ENCODE measurements at places on chromosomes 16 and 17.

DNA sequence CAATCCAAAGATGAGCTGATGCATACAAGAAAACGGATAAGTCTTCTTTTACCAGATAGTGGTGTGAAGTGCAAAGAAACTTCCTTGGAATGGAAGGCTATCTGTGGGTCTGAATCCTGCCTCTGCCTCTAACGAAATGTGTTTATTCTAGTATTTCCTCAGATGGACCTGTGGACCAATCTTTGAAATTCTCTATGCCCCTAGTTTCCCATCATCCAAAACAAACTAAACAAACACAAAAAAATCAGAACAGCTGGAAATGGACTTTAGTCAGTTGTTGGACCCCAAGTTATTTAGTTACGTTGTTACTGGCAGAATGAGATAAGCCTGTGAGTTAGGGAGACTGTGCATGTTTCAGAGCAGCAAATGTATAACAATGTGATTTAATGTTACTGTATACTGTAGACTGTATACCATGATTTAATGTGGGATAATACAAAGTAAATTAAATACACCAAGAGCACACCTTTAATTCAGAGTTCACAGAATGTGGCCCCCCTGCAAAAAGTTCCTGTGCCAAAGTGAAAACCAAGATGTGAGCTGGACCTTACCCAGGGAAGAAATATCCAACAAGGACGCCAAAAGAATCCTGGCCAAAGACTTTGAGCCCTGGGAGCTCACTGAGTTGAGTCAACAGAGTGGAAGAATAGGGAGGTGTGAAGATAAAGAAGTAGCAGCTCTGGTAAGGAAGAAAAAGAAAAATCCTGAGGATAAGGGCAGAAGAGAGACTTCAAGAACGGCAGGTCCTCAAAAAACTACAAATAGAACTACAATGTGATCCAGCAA lies 255.2 kb downstream of the CNTNAP4 start:
- DNase-seq, result no peak

DNA sequence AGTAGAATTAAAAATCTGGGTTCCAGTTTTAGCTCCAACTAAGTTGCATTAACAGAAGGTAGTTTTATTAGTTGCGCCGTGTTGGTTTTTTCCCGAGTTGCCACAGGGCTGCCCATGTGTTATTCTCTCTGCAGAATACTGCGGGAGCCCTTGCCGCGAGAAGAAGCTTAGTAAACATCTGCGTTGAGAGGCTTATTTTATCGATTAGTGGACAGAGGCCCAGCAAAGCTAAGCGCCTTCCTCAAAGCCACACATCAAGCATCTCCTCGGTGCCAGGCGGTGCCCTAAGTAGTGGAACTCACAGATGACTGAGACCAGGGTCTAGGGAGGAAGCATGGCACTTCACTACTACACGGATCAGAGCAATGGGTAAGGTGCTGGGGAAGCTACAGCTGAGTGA lies 212.3 kb upstream of the IRX5 start:
- DNase-seq, result no peak

GRCh38 chr16:82358606-82359221 lies 188.7 kb upstream of the MPHOSPH6 start:
- DNase-seq, result no peak

DNA sequence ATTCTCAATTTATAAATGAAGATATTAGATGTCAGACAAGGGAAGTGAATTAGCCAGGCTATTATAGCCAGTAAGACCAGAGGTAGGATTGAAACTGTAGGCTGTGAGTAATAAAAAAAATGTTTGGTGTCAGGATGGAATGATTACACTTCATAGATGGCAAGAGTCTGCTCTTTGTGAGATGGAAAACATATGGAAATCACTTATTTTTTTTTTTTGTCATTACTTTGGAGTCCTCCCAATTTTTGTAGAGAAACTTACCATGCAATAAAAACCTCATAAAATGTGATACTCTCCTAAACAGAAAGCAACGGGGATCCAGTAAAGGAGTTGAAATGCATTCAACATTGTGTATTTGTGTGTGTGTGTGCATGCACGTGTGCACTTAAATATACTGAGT lies 532.7 kb upstream of the CDH8 start:
- no peak for DNase-seq

DNA sequence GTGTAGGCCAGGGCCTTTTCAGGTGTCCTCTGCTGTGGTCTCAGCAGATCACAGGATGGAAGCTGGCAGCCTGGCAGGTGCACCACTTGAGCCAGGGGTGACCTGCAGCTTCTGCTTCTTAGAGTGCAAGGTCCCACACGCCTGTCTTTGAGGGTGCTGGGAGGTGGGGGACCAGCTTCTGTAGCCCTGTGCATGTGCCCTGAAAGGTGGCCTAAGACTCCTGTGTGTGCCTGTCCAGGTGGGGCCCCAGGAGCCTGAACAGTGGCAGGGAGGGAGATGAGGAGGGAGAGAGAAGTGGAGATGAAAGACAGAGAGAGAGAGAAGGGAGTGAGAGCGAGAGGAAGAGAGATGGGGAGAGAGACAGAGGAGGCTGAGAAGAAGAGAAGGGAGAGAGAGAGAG lies 46.2 kb downstream of the LGALS9 start:
- DNase-seq, result no peak

DNA sequence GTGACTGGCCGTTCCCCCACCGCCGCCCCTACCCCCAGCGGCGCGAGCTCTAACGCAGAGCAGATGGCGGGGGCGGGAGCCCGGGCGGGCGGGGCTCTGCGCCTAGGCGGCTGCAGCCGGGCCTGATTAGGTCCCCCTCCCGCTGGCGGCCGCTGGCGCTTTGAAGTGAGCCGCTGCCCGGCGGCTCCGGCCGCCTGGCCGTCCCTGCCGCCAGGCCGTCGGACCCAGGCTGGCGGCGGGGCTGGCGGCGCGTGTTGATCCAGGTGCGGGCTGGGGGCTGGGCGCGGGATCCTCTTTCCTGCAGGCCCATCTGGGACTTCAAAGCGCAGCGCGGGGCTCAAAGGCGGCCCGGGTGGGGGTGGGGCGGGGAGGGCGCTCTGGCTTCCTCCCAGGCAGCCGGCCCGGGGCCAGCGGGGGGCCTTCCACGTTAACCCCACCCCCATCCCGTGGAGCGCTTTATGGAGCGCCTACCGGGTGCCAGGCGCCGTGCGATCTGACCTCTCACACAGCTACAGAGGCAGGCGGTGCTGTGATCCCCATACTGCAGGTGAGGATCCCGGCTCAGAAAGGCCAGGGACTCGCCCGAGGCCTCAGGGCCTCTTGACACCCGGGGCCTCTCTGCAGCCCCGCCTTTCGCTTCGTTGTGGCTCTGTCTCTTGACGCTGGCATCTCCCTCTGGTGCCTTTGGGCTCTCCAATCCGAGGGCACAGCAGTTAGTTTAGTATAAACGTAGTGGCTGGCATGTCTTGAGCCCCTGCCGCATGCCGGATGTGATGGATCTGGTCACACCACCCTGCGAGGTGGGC lies 80.0 kb upstream of the NKD1 start:
- DNase-seq, result no peak

DNA sequence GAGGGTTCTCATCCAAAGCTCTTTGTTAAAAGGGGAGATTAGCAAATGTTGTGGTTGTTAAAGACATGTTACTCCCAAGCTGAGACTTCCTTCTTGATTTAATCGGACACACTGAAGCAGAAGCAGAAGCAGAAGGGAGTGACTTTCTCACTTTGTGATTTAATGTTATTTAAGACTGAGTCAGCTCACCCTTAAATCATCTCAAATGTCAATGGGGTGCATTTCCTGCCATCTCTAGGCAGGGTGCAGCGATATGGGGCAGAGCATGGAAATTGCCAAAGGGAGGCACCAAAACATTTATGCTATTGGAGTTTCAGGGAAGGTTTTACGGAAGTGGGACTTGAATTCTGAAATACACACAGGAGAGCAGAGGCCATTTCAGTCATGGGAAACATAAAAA lies 283.6 kb downstream of the ABCC12 start:
- DNase-seq, result no peak

- DNase-seq, result no peak
These were observed 162.4 kb upstream of the TOX3 start for GRCh38 chr16:52709306-52709705.

- peak; percentile 37 for DNase-seq
These were observed 41.5 kb downstream of the LDHD start for GRCh38 chr16:75074920-75075687.

DNA sequence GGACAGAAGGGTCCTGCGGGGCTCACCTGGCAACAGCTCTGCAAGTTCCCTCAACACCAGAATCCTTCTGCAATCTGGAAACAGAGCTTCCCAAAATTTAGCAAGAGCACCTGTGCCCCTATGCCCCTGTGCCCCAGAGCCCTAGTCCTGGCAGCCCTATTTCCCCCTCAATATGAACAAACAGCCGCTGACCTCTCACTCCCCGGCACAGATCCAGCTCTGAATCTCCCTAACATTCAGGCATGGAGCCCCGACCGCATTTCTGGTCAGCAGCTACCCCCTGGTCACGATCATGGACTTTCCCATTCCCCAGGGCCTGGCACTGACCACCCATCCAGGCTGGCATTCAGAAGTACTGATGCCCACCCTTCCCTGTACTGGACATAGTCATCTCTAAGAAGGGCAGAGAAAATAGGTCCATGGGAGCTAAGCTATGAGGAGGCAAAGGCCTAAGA lies 110.8 kb upstream of the SMURF2 start:
- DNase-seq, result no peak

GRCh38 chr17:58338841-58339754 lies 10.5 kb upstream of the TSPOAP1 start:
- no peak for DNase-seq

- no peak for DNase-seq
These were observed at the start of gene FOXN1 for GRCh38 chr17:28505986-28506665. TSS of gene FOXN1 (plus strand) at chr17:28506348. CDS start at chr17:28523970, 17,622 bp downstream.

GRCh38 chr16:2035431-2036199 lies 8.9 kb downstream of the NHERF2 start:
- DNase-seq, result no peak
